ENCODE measurements at places on chromosomes 1 and 21.

DNA sequence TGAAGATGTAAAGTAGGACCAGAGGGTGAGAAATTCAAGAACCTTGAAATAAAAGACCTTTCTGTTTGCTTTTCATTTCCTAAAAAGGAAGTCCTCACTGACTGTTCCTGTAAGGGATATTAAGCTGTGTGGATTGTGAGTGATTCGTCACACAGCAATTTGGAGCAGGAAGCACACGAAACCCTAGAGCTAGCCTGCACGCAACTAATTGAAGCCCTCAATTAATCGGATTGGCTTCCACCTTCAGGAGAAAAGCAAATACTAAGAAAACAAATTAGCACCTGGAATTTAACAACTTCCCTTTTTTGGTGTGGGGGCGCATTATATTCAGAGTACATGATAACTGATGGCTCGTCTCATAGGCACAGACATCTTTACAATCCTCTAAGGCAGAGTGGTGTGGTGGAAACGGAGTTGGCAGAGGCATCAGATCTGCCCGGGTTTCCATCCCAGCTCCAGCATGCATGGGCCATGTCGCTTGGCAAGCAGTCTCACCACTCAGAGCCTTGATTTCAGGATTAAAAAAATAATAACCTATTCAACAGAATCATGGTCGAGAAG is 95.2 kb downstream of the KCNJ15 start:
- no peak for DNase-seq

DNA sequence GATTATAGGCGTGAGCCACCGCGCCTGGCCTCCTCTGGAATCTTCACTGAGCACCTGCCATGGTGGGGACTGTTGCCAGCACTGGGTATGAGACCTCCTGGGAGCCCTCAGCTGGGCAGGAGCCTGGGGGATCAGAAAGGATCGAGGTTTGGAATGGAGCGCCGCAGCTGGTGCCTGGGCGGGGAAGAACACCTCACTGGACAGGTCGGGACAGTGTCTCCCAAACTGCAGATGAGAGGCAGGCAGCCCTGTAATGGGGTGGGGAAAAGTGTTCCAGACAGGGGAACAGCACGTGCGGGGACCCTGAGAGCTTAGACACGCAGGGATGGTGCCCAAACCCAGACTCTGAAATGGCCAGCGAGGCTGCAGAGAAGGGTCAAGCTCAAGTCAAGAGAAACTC is 150.9 kb upstream of the C1orf174 start:
- DNase-seq: no peak

DNA sequence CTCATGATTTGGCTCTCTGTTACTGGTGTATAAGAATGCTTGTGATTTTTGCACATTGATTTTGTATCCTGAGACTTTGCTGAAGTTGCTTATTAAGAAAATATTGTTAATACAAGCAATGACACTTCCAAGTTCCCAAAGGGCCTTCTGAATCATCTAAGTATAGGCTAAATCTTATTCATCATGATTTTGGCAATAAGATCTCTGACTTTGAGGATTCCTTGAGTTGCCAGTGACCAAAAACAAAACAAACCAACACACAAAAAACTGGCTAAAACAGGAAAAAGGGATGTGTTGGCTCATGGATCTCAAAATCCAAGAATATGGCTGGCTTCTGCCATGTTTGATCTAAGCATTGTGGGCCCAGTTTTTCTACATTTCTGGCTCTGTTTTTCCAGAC is 163.4 kb downstream of the HHIPL2 start:
- no peak for DNase-seq

DNA sequence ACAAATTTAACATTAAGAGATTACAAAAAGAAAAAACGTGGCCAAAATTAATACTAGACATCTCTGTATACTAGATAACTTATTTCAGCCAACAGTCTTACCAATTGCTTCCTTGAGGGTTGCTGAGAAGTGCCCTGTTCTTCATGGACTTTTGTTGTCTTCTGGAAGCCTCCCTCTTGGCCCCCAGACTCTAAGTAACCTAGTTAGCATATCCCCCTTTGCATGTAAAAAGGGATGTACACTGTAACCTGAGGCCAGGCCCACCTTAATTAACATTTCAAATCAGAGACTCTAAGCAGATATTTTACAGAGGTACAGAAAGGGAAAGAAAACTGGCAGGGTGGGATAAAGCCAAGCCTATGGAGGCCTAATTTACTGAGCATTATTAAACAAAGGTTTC is 1047.3 kb downstream of the ADGRL2 start:
- no peak for DNase-seq

DNA sequence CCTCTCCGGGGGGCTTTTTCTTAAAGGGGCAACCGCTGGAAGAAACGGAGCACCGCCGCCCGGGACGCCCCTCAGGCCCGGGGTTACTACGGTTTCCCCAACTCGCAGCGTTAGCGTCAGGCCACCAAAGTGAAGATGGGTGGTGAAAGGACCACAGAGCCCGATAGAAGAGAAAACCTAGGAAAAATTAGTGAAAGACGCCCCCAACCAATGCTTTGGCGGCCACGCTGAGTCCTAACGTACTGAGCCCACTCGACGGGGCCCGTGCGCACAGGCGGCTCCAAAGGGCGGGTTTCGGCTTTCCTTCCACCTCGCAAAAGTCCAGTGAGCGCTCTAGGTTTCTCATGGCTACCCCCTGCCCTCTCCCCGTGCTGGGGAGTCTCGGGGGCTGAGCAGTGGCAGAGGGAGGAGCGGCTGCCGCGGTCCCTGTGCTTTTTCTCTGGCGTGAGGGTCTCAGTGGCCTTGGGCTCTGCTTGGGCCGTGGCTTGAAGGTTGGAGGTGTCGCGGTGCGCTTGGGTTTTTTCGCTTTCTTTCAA is 12.2 kb upstream of the SPEN start:
- DNase-seq: no peak

DNA sequence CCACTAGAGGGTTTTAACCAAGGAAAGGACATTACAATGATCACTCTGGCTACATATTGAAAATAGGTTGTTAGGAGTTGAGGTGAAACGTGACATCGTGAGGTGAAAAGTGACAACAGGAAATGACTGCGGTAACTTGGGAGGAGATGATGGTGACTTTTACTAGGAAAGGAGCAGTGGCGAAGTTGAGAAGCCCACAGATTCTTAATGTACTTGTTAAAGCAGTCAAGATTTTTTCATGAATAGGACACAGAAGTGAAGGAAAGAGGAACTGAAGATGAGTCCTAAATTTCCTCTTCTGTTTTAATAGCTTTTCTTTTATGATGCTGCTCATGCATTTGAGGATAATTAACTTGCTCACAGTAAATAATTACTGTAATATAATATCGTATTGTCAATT is 59.5 kb downstream of the OMA1 start:
- no peak for DNase-seq

DNA sequence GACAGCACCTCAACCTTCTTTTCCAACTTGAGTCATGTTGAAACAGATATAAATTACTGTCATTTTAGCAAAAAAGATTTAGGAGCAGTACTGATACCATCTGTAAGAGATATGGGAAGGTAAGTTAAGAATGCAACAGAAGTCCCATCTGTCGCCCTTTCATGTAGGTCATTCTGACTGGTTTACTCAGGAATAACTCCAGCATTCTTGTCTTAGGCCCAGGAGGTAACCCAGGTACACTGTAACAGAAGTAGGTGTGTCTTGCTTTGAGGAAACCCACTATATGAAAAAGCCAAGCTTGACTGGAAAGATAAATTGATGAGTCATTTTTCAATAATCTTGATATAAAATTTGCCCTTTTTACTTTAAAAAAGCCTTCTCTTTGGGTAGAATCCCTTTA is 35.4 kb downstream of the PGM1 start:
- no peak for DNase-seq

DNA sequence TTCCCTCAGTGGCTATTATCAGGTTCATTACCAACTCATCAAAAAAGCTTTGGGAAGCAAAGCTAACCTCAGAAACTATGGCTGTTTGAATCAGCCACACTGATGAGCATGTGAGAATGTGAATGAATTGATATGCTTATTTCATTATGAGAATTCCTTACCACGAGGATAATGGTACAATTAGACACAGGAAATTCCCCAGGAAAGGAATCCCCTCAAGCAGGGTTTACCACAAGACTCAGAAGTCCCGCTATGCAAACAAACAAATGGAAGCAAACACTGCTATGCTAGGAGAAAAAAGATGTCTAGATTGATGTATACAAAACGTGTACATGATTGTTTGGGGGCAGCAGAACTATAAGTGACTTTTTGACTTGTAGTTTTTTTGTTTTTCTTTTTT is 205.0 kb downstream of the HMCN1 start:
- no peak for DNase-seq

- DNase-seq: no peak
Measured at GRCh38 chr1:29716306-29716705, 480.0 kb downstream of the PTPRU start.

- DNase-seq: no peak
Measured at GRCh38 chr1:33841494-33841893, 22.4 kb upstream of the HMGB4 start.

DNA sequence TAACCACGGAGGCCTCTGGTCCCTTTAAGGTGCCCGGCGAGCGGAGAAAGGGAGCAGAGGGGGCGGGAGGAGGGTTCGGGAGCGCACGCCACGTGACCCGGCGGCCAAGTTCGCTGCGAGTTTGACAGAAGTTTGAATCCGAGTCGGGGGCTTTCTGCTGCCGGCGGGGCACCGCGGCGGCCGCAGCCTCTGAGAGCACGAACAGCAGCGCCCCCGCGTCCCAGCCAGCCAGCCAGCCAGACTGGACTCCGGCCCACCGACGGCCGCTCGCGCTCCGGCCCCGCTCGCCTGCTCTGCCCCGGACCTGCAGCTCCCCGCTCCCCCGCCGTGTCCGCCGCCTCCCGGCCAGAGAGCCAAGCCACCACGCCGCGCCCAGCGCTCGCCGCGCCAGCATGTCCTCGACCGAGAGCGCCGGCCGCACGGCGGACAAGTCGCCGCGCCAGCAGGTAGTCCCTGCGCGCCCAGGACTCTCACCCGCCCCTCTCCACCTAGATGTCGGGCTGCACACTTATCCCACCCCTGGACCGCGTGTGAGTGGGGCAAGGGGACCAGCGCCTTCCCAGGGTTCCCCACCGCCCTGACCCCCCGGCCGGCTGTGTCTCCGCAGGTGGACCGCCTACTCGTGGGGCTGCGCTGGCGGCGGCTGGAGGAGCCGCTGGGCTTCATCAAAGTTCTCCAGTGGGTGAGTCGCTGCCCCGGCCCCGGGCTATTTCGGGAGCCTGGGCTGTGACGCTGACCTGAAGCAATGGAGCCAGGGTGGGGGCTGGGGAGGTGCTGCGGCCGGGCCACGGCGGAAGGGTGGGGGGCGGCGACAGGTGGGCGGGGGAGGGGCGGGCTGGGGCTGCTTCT is at the start of gene SYPL2:
Gene SYPL2, plus strand, starts transcription at position 95 of the 849 bp plus-strand sequence. Its CDS starts 298 bp downstream, at position 393.
- DNase-seq: no peak

DNA sequence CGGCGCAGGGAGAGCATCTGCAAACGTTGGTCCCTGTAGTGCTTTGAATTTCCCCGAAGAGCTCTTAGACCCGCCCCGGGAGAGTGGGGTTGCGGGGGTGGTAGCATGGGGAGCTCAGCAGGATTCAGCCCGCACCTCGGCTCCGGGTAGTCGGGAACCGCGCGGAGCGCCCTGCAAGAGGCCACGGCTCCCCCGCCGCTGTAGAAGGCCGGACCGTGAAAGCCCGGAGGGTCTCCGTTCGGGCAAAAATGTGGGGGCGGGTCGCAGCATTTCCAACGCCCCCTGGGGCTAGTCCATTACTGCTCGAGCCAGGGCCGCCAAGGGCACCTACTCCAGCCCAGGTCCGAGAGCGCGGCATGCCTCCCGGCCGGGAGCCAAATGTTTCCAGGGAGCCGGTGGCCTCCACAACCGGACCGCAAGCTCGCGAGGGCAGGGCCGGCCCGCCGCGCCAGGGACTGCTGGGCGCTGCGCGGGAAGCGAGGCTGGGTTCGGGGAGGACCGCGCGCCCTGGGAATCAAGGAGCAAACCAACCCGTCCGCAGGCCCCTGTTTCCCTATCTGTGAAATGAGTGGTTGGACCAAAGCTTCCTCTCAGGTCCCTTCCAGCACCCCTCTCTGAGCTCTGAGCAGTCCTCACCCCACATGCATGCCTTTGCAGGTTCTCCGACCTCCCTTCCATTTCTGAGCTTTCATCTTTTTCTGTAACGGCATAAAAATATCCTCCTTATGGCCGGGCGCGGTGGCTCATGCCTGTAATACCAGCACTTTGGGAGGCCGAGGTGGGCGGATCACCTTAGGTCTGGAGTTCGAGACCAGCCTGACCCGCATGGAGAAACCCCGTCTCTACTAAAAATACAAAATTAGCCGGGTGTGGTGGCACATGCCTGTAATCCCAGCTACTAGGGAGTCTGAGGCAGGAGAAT is 775 bp upstream of the TMEM63A start:
- peak; percentile 65 for DNase-seq

- no peak for DNase-seq
Measured at GRCh38 chr1:236240675-236241074, 41.1 kb downstream of the ERO1B start.

DNA sequence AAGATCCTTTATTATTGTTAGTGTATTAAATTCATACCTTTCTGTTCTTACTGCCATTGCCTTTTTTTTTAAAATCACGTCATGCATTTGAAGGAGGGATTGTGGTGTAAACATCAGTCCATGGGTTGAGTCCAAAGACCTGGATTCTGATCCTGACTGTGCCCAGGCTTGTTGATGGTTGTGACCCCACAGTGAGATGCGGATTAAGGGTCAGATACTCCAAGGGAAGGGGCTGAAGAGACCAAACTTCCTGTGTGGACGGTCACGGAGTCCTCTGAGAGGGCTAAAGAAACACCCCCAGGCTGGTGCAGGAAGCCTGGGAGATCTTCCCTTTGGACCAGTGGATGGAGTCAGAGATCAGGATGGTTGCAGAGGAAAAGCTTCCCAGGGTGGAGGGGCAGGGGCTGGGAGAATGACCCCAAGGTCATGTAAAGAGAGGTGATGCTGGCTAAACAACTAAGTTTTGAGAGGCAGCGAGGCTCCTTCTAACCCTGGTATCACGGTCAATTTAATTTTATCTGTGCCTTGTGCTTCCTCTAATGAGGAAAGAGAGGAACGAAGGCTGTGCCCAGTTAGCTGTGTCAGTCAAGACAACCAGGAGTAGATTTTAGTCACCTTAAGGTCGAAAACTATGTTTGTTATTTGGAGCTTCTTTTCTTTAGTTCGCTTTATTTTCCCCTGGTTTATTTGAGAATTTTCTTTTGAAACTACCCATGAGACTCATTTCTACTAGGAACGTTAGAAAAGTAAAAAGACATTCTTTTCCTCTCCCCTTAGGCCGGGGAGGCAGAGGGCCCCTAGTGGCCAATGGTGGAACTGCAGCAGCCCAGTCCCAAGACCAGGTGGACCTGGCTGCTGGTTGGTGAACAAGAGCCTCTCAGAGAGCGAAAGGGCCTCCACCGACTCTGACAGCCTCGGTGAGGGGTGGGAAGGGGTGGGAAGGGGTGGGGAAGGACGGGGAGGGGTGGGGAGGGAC is 8.7 kb upstream of the GPR161 start:
- peak; percentile 86 for DNase-seq

DNA sequence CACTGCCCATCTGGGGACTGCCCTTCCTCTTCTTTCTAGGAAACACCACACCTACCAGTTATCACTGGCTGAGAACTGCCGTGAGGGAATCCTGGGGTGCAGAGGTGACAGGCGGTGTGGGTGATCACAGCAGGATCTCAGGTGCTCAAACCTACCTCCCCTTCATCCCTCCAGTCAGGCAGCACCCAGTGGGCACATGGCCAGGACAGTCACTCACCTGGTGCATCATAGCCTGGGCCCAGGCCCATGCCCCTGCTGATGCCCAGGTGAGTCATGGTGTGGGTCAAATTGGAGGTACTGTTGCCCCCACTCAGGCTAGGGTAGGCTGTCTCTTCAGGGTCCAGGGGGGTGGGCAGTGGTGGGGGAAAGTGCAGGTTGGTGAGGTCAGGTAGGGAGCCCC is 5.3 kb upstream of the DENND4B start:
- DNase-seq: no peak

- no peak for DNase-seq
Measured at GRCh38 chr1:160437432-160438316, 37.3 kb downstream of the VANGL2 start.

Measured in HT-29 (cell line).